ENCODE measurements at places on chromosomes 2 and 18. TPM values are rescaled to one million over a fixed set of nuclear protein-coding genes. Genes with fewer than 3 reads are reported as not detected.
A peak's percentile ranks its signal among the peaks of the same experiment; 100 is the strongest.

CCDC150 gene
- 22.1 TPM for total RNA-seq

- H3K27me3 ChIP-seq, result no peaks in the 10 kb centered on the region
- no peak for DNase-seq
- no peaks in the 10 kb centered on the region for H3K4me1 ChIP-seq
- no peak overlapping the region for H3K27ac ChIP-seq
- no peaks in the 10 kb centered on the region for H3K36me3 ChIP-seq
- no peak overlapping the region for H3K4me3 ChIP-seq
Measured at GRCh38 chr2:191701696-191702095, 23.8 kb downstream of the NABP1 start.

DNA sequence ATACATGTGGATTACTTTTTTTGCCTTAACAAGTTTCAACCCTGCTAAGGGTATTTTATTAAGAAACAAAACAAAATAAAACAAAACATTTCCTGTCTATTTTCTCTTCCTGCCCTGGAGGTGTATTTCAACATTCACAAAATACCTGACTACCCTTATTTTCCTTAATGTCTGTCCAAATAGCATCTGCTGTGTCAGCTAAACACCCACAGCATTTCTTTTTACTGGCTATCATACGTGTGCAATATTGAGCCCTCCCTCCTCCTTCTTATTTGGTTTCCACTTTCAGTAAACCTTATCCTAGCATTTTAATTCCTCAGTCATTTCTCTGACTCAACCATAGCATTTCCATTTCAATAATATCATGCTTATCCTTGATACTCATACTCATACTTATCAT, 1420.0 kb upstream of the ZEB2 start:
- peaks cover 6% of the 10 kb centered on the region for H3K36me3 ChIP-seq
- no peak overlapping the region for H3K27ac ChIP-seq
- no peaks in the 10 kb centered on the region for H3K4me1 ChIP-seq
- H3K4me3 ChIP-seq, result no peak overlapping the region

- no peaks in the 10 kb centered on the region for H3K4me1 ChIP-seq
- no peak overlapping the region for H3K27ac ChIP-seq
- H3K27me3 ChIP-seq, result no peaks in the 10 kb centered on the region
Measured at GRCh38 chr18:9876867-9877654, 8.7 kb upstream of the TXNDC2 start.

REG3G gene
- not detected for total RNA-seq

DNA sequence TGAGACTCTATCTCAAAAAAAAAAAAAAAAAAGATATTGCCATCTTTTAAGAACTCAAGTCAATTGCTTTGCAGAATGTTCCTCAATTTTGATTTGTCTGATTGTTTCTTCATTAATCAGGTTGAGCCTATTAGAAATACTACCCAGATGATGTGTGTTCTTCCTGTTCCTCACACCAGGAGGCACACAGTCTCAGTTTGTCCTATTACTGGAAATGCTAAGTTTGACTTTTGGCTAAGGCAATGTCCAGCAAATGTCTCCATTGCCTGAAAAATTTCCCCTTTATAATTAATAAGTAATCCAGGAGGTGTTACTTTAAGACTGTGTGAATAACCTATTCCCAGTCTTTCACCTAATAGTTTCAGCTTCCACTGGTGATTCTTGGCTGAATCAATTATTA, 28.4 kb downstream of the BOLA3 start:
- no peaks in the 10 kb centered on the region for H3K4me1 ChIP-seq
- no peak overlapping the region for H3K4me3 ChIP-seq
- H3K27ac ChIP-seq, result no peak overlapping the region
- no peak for DNase-seq

CLIP4 gene
- total RNA-seq, result 0.77 TPM

BABAM2 gene
- 25.9 TPM for total RNA-seq

DNA sequence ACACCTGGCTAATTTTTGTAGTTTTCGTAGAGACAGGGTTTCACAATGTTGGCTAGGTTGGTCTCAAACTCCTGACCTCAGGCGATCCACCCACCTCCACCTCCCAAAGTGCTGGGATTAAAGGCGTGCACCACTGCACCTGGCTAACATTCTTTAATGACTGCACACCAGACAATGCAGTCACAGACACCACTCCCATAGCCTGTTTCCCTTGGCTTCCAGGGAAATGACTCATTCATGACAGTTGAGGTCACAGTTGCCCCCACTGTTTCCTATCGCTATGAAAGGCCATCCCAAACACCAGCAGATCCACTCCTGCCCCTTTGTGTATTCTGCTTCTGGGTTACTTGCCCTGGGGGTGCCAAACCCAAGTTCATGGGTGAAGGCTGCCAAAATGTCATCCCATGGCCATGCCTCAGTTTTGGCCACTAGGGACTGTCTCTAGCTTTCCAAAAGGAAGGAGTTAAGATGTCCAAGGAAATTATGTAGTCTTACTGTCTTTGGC, 8.7 kb downstream of the CHMP1B start:
- no peaks in the 10 kb centered on the region for H3K27me3 ChIP-seq
- H3K4me1 ChIP-seq, result peaks cover 5% of the 10 kb centered on the region
- H3K4me3 ChIP-seq, result no peak overlapping the region
- DNase-seq, result no peak
- no peak overlapping the region for H3K27ac ChIP-seq

GRCh38 chr18:36942264-36942663, 113.3 kb downstream of the KIAA1328 start:
- DNase-seq, result peak; percentile 30
- peaks cover 2% of the 10 kb centered on the region for H3K4me1 ChIP-seq
- H3K27me3 ChIP-seq, result no peaks in the 10 kb centered on the region
- no peak overlapping the region for H3K27ac ChIP-seq
- H3K36me3 ChIP-seq, result peaks cover 8% of the 10 kb centered on the region

DNA sequence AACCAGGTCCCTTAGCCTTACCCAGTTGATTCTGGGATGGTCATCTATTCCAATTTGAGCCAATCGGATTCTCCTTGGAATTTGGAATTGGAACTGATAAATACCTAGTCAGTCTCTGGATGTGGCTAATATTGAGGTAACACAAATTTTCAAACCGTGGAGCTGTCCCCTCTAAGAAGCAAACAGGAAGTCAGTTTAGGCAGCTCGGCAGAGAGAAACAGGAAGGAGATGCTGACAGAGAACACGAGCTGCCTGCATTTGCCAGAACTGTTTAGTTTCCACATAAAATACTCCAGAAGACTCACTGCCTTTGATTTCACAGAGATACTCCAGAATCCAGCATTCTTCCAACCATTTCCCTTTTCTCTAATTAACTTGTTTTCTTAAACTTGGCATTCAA, 1024.9 kb downstream of the BCL11A start:
- no peak for DNase-seq
- no peak overlapping the region for H3K4me3 ChIP-seq
- H3K36me3 ChIP-seq, result no peaks in the 10 kb centered on the region
- H3K27ac ChIP-seq, result no peak overlapping the region
- no peaks in the 10 kb centered on the region for H3K27me3 ChIP-seq
- H3K4me1 ChIP-seq, result no peaks in the 10 kb centered on the region

ATP5F1A gene
- total RNA-seq, result 625 TPM

GRCh38 chr2:19783935-19784334, 117.8 kb downstream of the TTC32 start:
- H3K4me3 ChIP-seq, result no peak overlapping the region
- H3K4me1 ChIP-seq, result peaks cover 9% of the 10 kb centered on the region
- no peak overlapping the region for H3K27ac ChIP-seq
- no peak for DNase-seq

DNA sequence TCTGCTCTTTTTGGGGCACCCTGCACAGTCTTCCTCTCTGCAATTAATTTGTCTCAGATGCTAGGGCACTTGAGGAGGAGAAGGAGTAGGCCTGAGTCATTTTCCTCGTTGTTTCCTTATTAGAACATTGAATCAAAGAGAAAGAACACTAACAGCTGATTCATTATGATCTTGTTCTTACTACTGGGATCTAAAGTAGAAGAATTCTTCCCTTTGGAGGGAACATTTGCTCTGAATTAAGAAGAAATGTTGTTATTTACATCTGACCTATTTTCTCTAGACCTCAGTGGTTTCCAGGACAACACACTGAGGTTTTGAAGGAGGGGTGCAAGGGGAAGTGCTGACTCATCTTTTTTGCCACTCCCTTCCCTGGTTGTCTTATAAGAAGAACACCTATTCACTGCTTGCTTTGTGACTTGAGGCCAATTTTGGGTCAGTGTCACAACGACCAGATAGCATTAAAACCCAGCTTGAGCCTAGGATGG, 24.3 kb upstream of the STAT1 start:
- H3K36me3 ChIP-seq, result no peaks in the 10 kb centered on the region
- no peak overlapping the region for H3K27ac ChIP-seq
- no peaks in the 10 kb centered on the region for H3K4me1 ChIP-seq
- no peak overlapping the region for H3K4me3 ChIP-seq
- no peak for DNase-seq

TNS1 gene
- total RNA-seq, result 3.2 TPM

DNA sequence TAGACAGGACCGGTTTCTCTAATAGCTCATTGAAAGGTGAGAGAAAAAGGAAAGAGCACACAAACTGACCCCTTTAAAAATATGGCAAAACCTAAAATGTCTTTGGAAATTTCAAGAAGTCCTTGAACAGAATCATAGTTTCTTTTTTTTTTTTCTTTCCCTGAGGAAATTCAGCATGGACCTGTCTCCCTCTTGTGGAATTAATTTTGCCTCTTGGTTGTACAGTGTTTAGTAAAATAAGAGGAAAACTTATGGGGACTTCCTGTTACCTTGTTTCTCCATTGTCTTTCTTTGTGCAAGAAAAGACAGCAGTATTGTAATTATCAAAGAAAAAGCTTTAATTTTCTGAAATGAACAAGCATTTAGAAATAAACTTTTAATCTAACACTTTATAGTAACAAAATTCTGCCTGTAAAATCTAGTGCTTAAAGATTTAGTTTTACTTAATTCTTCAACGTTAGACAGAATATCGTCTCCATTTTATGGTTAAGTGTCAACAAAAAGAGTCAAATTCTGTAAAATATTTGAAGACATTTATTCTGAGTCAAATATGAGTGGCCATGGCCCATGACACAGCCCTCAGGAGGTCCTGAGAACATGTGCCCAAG, 176.3 kb upstream of the NABP1 start:
- peaks cover 11% of the 10 kb centered on the region for H3K36me3 ChIP-seq
- no peak overlapping the region for H3K4me3 ChIP-seq
- DNase-seq, result no peak
- peaks cover 4% of the 10 kb centered on the region for H3K4me1 ChIP-seq
- H3K27ac ChIP-seq, result no peak overlapping the region
- no peaks in the 10 kb centered on the region for H3K27me3 ChIP-seq

DNA sequence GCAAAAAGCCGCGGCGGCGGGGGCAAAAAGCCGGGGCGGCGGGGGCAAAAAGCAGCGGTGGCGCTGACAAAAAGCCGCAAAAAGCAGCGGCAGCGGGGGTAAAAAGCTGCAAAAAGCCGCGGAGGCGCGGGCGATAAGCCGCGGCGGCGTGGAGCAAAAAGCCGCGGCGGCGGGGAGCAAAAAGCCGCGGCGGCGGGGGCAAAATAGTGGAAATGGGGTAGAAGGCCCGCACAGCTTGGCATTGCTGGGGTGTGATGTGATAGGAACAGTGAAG, 450.1 kb downstream of the ANKRD30B start:
- H3K36me3 ChIP-seq, result peaks cover 15% of the 10 kb centered on the region
- H3K4me3 ChIP-seq, result no peak overlapping the region
- no peak overlapping the region for H3K27ac ChIP-seq
- H3K27me3 ChIP-seq, result no peaks in the 10 kb centered on the region

GRCh38 chr2:59853032-59853431, 700.4 kb downstream of the BCL11A start:
- H3K36me3 ChIP-seq, result peaks cover 3% of the 10 kb centered on the region
- H3K27me3 ChIP-seq, result no peaks in the 10 kb centered on the region
- no peaks in the 10 kb centered on the region for H3K4me1 ChIP-seq

- H3K27me3 ChIP-seq, result peaks cover 8% of the 10 kb centered on the region
- DNase-seq, result no peak
- no peak overlapping the region for H3K4me3 ChIP-seq
- no peaks in the 10 kb centered on the region for H3K4me1 ChIP-seq
- H3K27ac ChIP-seq, result no peak overlapping the region
Measured at GRCh38 chr2:197306024-197306695, 4.4 kb downstream of the ANKRD44 start.

GRCh38 chr18:31505156-31505555, 7.2 kb downstream of the DSG2 start:
- H3K36me3 ChIP-seq, result peaks cover 20% of the 10 kb centered on the region
- H3K4me3 ChIP-seq, result no peak overlapping the region

Data from H9 (cell line).